M059J (cell line): ENCODE measurements at places on chromosomes 6 and 20.
A peak's percentile ranks its signal among the peaks of the same experiment; 100 is the strongest.

- DNase-seq = no peak
Observed at GRCh38 chr6:84035484-84035883, 1.9 kb downstream of the MRAP2 start.

DNA sequence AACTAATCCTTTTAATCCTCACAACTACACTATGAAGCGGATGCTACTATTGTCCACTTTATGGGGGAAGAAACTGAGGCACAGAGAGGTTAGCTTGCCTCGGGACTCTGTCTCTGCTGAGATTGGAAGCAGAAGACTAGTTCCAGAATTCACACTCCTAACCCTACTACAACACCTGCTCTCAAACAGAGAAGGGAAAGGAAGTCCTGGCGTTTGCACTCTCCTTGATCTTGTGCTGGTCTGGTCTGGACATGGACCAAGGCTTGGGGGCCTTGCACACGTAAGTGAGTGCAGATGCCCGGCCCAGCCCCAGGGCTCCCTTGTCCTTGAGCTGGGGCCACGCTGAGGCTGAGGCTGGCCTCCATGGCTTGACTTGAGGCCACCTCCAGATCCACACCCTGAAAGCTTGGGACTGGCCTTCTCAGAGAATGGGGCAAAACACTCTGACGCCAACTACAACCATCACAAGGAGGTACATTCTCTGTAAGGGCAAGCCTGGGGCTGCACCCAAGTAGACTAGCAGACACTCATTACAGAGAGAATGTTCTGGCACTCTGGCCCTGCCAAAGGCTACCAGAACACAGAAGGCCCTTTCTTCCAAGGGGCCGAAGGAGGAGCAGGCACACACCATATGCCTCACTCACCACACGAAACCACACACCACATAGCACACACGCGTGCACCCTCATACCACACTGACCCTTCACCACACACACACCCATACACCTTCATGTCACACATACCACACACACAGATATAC lies 33.3 kb upstream of the EZR start:
- DNase-seq = no peak

GRCh38 chr6:75748003-75748742 lies 866 bp upstream of the MYO6 start:
- DNase-seq = no peak

- DNase-seq = peak; percentile 80
Observed at GRCh38 chr6:6712449-6713403, 124.2 kb downstream of the LY86 start.

DNA sequence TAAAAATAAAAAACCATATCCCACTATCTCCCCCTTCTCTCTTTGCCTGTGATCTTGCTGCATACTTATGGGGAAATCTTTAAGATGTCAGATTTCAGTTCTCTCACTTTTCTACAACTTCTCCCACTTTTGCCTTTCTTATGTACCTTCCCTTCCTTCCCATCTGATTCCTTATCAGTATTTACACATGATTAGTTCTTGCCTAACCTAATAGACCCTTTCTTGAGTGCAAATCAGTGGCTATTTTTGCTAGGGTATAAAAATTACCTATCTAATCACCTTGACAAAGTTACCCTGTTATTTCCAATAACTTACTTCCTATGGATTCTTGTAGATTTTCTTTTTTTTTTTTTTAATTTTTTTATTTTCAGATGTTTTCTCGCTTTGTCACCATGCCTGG lies 75.7 kb downstream of the PTPRA start:
- no peak for DNase-seq

GRCh38 chr6:77036400-77036799 lies 426.9 kb downstream of the HTR1B start:
- DNase-seq = no peak

DNA sequence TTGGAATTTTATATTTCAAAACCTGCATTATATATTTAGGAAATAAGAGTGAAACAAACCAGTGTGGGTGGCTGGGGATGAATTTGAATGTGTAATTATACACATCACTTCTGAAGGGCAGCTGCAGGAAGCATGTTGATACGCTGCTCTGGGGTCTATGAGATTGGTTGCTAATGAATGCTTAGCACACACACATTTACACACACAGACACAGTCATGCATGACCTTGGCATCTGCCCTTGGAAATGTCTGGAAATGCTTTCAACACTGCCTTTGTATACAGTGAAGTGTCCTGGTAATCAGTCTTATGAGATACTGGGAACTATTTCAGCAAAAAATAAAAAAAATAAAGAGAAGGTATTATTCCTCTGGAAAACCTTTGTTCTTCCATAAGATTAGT lies 83.4 kb downstream of the ELOVL4 start:
- no peak for DNase-seq

GRCh38 chr6:45436544-45437438 lies 59.1 kb upstream of the SUPT3H start:
- peak; percentile 88 for DNase-seq

GRCh38 chr6:97059473-97059872 lies 134.9 kb downstream of the KLHL32 start:
- peak; percentile 29 for DNase-seq

- DNase-seq = no peak
Observed at GRCh38 chr6:126432564-126432963, 92.6 kb downstream of the CENPW start.

DNA sequence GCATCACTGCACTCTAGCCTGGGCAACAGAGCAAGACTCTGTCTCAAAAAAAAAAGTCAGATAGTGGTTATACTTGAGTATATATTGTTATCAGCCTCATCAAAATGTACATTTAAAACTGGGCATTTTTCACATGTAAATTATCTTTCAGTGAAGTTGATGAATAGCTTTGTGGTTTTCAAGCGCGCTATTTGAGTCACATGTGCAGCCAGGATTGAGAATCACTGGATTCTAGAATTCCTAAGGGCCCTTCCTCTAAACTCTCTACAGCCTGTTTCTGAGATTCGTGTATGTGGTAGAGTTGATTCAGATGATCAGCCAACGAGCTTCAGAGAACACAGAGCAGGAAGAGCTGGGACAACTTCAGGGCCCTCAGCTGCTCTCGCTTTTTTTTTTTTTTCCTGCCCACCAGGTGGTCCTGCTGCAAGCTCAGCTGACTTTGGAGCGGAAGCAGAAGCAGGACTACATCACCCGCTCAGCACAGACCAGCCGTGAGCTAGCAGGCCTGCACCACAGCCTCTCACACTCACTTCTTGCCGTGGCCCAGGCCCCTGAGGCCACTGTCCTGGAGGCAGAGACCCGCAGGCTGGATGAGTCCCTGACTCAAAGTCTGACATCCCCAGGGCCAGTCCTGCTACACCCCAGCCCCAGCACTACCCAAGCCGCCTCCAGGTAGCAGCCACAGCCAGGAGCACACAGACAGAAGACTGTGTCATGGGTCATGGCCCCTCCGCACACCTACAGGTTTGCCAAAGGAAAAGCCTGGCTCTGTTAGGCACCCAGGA lies 18.3 kb downstream of the C20orf173 start:
- no peak for DNase-seq

DNA sequence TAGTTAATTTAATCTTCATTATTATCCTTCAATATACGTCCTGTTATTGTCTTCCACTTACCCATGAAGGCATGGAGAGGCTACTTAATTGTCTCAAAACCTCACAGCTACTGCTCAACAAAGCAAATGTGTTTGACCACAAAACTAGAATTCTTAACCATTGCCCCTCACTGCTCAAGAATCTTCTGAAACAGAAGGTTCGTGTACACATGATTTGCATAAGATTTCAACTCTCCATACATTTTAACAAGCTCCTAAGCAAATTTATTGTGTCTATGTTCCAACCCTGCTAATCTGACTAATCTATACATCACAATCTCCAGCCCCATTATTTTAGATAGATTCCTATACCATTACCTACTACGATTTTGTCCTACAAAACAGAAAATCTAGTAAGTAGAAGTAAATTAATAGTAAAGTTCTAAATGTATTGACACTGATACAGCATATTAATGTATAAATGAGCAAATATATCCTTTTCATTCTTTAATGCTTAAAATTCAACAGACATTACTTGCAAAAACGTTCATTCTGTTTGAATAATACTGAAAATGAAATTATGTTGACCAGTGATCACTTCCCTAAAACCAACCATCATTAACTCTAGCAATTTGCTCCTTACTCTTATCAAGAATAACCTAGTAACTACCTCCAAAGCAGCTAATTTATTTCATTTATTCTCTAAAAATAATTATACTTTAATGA lies 89.7 kb upstream of the RNF217 start:
- DNase-seq = no peak

DNA sequence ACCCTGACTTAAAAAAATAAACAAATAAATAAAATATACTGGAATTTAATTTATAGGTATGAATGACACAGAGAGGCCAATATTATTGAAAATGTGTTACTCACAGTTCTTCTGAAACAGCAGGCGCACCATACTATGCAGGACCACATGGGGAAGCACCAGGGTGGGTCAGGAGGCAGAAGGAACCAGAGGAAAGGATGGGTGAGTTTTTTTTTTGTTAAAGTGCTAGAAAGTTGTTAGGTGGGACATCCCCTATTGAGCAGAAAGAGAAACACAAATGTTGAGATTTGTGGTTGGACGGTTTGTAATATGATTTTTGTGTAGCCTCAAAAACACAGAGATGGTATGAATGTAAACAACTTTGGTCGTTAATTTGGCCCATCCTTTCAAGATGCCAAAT lies 26.0 kb downstream of the PTPRA start:
- no peak for DNase-seq

DNA sequence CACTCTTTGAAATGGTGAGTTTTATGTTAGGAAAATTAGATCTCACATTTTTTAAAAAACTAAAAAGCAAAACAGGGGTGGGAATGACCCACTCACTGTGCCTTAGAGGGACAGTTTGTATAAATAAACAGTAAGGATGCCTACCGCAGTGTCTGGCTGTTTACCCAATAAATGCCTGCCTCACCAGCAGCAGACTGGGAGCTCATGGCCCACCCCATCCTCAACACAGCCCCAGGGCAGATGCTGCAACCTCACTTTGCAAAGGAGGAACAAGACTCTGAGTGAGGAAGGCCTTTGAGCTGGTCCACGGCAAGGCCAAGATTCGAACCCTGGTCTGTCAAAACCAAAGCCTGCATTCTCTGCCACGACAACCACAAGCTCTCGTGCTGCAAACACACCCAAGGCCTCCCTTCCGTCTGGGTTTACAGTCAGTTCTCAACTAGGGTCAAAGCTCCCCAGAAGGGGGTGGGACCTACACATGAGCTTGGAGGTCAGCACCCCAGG lies 77.8 kb downstream of the BMP7 start:
- DNase-seq = peak; percentile 58

DNA sequence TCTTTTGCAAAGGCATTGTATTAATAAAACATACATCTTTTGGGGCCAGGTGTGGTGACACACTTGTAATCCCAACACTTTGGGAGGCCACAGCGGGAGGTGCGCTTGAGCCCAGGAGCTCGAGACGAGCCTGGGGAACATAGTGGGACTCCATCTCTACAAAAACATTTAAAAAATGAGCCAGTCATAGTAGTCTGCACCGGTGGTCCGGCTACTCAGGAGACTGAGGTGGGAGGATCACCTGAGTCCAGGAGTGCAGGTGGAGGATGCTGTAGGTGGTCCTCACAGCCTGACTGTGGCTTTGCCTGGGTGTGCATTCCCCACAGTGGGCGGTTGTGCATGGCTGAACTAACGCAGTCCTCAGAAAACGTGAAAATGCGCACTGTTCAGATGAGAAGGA lies 162.5 kb downstream of the DLL1 start:
- DNase-seq = no peak

- no peak for DNase-seq
Observed at GRCh38 chr6:133834472-133835170, 54.3 kb upstream of the TCF21 start.

DNA sequence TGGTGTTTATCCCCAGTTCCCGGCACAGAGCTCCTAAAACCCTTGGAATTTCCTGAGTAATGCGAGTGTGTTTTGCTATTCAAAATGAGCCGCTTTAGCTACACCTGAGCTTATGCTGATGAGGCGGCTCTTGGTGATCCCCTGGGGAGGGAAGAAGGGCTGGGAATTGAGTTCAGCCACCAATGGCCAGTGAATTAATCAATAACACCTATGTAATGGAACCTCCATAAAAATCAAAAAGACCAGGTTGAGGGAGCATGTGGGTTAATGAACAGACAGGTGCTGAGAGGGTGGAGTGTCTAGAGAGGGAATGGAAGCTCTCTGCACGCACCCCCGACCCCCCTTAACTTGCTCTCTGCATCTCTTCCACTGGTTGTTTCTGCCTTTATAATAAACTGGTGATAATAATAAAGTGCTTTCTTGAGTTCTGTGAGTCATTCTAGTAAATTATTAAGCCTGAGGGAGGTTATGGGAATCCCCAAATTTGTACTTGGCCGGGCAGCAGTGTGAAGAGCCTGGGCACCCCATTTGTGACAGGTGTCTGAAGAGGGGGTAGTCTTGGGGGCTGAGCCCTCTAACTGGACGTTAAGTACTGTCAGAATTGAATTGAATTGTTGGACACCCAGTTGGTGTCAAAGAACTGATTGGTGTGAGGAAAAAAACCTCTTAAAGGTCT lies 24.6 kb upstream of the SERPINB1 start:
- DNase-seq = peak; percentile 40

- peak; percentile 99 for DNase-seq
Observed at GRCh38 chr20:62740286-62741141, 31.9 kb downstream of the NTSR1 start.

GRCh38 chr6:80211286-80211685 lies 104.8 kb downstream of the BCKDHB start:
- peak; percentile 34 for DNase-seq

DNA sequence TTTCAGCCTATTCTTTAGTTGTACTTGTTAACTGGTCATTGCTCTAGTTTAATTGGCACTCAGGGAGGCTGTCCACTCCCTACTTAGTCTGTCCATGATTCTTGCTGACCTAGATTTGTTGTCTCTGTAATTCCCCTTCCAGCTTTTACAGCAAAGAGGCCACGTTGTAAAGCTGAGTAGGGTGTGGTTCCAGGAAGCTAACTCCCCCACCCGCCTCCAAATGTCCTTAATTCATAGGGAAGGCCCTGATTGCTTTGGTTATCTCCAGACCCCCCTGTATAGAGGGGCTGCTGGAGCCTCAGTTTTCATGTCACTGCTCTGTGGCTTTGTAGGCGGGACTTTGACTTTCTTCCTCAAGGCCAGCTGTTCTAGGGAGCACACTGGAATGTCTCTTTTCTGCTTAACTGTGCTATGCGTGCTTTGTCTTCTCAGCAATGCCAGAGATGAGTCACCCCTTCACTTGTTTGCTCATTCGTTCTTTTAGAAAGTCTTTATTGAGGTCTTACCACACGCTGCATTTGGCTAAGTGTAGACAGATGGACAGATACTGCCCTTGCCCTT lies 175.1 kb upstream of the JAG1 start:
- peak; percentile 96 for DNase-seq

DNA sequence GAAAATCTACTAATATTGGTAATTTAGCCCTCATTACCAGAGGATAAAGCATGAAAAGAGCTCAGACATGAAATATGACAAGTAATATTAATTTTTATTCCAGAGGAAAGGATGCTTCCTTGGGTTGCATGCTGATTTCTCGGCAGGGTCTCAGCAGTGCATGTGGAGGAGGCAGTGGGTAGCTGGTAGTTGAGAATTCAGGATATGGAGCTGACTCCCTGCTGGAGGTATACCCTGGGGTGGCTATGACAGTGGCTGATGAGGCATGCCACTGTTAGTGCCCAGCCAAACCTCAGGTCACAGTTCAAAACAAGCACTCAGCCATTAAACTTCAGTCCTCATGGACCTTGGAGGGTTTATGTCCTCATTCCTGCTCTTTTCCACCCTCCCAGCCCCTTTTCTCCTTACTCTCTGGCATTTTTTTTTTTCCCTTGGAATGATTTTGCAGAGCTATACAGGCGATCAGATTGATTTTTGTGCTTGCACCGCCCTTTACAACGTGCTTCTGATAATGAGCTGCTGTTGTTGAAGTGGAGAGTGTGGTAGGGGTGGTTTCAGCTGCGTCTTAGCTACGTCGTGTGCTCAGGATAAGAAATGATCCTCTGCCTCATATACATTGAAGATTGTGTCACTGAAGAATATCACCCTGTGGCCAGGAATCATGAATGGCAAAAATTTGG lies 761.9 kb upstream of the MMS22L start:
- no peak for DNase-seq
